NCI-H2081 (cell line): ENCODE measurements at places on chromosomes 2 and 18.

GRCh38 chr2:203534621-203535077, 452 bp downstream of the RAPH1 start:
- DNase-seq, result peak; percentile 41

DNA sequence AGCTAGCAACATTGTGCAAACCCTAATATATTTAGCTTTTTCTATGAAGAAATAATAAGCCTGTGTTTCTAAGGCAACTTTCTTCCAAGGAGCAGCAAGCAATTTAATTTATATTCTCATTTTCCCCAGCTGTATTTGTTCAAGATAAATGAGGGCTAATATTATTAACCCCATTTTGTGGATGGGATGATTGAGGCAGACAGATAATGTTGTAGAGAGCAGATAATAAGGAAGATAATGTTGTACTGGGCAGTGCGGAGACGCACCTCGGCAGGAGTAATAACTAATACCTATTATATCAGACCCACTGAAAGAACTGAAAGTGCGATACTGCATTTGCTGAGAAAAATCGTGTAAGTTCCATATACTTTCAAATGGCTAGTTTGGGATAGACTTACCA, 344.1 kb upstream of the FANCL start:
- DNase-seq, result no peak

- no peak for DNase-seq
These were observed 30.6 kb upstream of the EPG5 start for GRCh38 chr18:45997700-45998151.

GRCh38 chr18:44409071-44409470, 271.6 kb upstream of the SETBP1 start:
- no peak for DNase-seq

DNA sequence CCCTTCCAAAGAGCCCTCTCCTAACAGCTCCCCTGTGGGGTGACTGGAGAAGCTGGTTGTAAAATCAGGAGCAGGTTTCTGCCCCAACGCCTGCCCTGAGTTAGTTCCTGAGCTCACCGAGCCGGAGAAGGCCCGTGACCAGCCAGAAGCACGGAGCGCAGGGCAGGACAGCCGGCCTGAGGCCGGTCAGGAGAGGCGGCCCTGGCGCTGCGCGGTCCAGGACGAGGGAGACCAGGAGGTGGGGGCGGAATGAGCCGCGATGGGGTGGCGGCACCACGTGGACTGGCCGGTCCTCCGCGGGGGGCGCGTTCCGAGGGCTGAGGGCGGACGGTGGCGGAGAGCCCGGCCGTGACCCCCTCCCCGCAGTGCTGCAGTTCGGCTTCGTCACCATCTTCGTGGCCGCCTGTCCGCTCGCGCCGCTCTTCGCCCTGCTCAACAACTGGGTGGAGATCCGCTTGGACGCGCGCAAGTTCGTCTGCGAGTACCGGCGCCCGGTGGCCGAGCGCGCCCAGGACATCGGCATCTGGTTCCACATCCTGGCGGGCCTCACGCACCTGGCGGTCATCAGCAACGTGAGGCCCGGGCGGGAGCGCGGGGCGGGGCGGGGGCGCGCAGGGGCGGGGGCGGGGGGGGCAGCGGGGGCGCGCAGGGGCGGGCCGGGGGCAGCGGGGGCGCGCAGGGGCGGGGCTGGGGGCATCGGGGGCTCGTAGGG, 29.0 kb downstream of the ANO7 start:
- peak; percentile 62 for DNase-seq

GRCh38 chr2:168174756-168175155, 72.6 kb downstream of the STK39 start:
- DNase-seq, result no peak

- DNase-seq, result no peak
These were observed 11.2 kb downstream of the NABP1 start for GRCh38 chr2:191688934-191689695.

DNA sequence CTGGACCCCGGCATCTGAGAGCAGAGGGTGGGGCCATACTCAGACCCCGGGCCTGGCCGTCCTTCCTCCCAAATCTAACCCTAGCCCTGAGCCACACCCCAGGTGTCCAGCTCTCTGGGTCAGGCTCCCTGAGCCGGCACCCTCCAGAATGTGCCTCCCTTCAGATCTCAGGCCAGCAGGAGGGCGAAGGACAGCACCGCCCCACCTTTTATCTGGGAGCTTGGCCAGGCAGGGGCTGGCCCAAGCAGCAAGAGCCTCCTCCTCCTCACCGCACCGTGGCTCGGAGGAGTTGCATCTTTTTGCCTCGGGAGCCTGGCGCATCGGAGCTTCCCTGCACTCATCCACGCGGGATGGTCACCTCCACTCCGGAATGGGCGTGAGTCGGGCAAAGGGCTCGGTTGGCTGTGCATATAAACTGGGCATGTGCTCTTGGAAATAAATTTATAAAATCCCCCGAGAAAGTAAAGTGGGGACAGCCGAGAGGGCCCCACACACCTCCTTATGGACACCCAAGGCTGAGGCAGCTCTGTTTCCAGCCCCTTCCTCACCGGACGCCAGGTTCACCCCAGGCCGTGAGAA, 69.1 kb upstream of the CTDP1 start:
- no peak for DNase-seq

DNA sequence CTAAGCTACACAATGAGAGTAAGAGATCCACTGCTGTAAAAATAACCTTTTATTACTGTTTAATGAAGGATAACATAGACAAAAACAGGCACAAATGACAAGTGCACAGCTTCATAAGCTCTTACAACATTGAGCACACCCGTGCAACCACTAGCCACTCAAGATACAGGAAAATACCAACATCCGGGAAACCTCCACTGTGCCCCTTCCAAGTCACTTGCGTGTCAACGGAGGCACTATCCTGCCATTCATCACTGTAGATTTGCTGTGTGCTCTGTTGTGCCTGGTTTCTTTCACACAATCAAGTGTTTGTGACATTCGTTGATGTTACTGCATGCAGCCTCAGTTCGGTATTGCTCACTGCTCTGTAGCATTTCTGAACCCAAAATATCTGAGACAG, 292.9 kb upstream of the MYT1L start:
- no peak for DNase-seq

DNA sequence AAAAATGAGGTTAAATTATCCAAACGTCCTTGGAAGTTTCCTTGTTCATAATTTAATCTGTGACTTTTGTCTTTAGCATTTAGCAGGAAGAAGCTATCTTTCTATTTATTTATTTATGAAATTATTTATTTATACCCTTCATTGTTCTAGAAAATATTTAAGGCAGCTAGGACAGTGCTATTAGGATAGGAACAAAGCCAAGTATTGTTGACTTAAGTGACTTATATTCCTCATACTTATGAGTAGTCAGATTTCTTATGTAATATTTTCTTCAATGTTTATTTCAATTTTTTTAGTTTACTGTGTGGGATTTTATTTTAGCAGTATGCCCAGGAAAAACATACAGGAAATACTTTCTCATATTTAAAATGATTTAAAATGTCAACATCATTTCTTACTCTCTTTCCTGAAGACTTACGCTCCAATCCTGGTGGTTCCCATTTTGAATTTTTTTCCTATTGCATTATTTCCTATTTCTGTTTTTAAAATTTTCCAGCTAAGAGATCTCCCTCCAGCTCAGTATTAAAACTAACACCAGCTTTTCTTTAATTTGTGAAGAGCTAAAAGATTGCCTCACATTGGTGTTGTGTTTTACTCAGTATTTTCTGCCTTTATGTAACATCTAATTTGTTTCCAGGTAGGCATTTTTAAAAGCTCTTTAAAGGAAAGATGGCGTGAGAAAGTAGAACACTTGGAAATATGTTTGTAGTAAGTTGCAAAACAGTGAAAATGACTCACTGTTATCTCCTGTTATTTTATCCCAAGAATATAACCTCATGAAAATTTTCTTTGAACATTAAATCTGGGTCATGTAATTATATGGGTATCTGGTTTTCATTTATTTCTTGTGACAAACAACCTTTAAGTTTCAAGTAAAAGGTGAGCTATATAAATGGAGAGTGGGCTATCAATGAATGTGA, 32.2 kb downstream of the MAPRE2 start:
- no peak for DNase-seq

- DNase-seq, result peak; percentile 91
These were observed 123.6 kb upstream of the EFEMP1 start for GRCh38 chr2:56047136-56047535.

DNA sequence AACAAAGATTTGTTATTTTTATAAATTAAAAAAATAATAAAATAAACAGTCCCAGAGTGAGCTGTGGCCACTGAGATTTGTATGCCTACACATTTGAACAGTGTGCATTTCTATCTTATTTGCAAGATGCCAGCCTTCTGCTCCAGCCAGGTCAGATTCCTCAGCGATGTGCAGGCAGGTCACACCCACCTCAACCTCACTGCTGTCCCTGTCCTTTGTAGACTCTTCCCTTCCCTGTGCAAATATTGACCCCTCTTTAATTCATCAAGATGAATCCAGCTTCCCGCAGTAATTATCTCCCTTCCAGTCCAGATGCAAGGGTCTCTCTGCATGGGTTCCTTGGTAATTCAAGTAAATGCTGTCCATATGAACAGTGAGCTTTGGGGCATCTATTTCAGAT, 256.2 kb downstream of the PIEZO2 start:
- DNase-seq, result no peak

- peak; percentile 40 for DNase-seq
These were observed 21.5 kb upstream of the MFSD2B start for GRCh38 chr2:23988371-23988770.

- DNase-seq, result no peak
These were observed 87.8 kb downstream of the DIS3L2 start for GRCh38 chr2:232049350-232049749.

GRCh38 chr2:140589696-140590095, 1541.1 kb downstream of the LRP1B start:
- DNase-seq, result no peak

- DNase-seq, result no peak
These were observed 10.8 kb downstream of the GGCX start for GRCh38 chr2:85550486-85550885.

DNA sequence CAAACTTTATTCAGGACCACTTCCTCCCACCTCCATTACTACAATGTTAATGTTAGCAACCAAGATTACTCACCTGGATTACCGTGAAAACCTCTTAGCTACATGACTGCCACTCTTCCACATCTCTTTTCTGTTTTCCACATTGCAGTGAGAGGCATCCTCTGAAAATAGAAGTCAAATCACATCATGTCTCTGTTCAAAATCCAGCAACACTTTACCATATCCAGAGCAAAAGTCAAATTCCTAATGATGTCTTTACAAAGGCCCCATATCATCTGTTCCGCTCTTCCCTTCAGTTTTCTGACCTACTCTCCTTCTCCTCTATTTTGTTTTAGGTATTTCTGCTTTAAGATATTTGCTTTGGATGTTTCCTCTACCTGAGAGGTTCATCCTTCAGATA, 37.5 kb upstream of the DSG1 start:
- DNase-seq, result no peak

GRCh38 chr2:196376984-196377877, 205.9 kb upstream of the STK17B start:
- no peak for DNase-seq

- DNase-seq, result peak; percentile 6
These were observed 271.4 kb downstream of the ZEB2 start for GRCh38 chr2:144248350-144249034.

- no peak for DNase-seq
These were observed 87.7 kb downstream of the TMEM18 start for GRCh38 chr2:589281-590130.

GRCh38 chr18:65620076-65620696, 130.6 kb upstream of the CDH7 start:
- DNase-seq, result no peak

DNA sequence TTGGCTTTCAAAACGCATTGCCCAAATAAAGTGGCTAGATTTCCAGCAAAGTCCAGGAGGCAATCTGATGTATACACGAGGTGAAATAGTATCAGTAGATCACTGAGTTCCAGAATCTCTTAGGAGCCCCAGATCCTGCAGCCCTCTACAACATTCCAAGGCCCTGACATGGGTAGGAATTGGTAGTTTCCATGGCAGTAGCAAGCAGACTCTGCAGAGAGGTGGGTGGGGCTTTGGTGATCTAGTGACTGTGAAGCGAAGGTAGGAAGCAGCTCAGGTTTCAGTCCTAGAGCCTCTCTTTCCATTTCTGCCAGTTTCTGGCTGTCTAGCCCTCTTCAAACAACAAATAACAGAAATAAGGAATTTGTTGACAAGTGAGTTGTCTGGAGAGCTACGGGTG, 13.8 kb upstream of the SGPP2 start:
- DNase-seq, result no peak

DNA sequence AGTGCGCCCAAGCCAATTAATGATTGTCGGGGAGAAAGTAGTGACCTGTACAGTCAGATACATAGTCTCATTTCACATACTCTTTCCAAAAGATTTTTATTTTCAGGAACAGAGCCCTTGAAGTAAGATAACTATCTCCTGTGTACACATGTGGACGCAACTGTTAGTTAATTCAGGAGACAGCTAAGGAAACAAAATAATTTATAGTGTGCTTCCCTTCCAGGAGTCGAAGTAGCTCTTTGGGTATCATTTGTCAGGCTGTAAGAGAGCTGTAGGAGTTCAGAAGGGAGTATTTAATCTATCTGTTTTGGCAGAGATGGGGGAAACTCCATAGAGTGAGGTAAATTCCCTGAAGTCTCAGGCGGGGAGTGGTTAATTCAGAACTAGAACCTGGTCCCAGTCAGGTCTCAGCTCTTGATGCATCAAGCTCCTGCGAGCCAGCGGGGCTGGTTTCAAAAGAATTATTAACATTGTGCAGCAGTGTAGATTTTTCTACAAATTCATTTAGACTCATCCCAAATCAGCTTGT, 63.0 kb downstream of the MAPK4 start:
- no peak for DNase-seq

- no peak for DNase-seq
These were observed 257.6 kb downstream of the CYP26B1 start for GRCh38 chr2:71889759-71890684.

GRCh38 chr2:49840428-49840975, 686.2 kb upstream of the FSHR start:
- DNase-seq, result no peak

DNA sequence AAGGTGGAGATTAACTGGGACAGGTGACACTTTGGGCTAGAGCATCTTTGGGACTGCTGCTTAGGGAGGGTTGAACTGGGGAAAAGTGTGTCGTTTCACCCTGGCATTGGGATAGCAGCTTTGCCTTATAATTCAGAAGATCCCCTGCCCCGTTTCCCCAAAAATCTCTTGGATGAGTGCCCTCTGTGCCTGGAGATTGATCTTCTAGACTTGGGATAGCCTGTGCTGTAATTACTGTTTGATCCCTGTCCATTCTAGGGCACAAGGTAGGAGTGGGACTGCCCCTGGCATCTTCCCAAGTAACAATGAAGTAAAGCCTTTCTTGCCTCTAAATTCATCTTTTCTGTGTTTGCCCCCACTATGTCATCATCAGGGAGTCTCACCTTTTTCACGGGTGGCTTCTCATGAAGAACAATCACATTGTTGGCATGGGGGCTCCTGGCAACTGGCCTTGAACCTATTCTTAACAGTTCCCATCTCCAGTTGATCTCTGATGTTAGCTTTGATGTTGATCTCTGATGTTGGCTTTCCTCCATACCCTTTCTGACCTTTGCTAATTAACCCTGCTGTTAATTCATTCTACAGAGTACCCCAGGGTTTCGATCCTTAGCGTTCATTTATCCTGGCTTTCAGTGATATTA, 21.6 kb downstream of the MTHFD2 start:
- DNase-seq, result no peak

GRCh38 chr2:47907039-47907781, 912 bp upstream of the FBXO11 start:
- peak; percentile 3 for DNase-seq

GRCh38 chr18:3869848-3870247, 419.9 kb downstream of the TGIF1 start:
- peak; percentile 59 for DNase-seq
